AG10803 (cell line): ENCODE measurements at places on chromosomes 11 and 22.
A peak's percentile ranks its signal among the peaks of the same experiment; 100 is the strongest.

GRCh38 chr11:68741463-68741862, 9.9 kb downstream of the TESMIN start:
- DNase-seq: peak; percentile 13

GRCh38 chr11:8028766-8029165, 41.6 kb downstream of the EIF3F start:
- DNase-seq: no peak

DNA sequence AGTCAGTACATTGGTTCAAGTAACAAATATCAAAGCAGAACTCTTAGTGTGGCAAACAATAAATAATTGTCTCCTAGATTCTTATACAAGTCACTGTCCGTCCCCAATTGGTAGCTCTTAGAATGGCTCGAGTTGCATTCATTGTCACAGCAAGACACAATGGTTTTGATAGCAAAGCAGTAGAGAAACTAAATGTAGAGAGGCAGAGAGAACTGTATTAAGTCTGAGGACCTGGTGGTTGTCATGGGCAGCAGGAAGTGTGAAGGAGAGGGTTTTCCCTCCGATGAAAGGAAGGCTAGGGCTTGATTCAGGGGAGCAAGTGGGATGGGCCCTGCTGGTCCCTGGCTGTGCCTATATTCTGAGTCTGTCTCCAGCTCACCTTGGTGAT, 36.6 kb downstream of the RCOR2 start:
- no peak for DNase-seq

DNA sequence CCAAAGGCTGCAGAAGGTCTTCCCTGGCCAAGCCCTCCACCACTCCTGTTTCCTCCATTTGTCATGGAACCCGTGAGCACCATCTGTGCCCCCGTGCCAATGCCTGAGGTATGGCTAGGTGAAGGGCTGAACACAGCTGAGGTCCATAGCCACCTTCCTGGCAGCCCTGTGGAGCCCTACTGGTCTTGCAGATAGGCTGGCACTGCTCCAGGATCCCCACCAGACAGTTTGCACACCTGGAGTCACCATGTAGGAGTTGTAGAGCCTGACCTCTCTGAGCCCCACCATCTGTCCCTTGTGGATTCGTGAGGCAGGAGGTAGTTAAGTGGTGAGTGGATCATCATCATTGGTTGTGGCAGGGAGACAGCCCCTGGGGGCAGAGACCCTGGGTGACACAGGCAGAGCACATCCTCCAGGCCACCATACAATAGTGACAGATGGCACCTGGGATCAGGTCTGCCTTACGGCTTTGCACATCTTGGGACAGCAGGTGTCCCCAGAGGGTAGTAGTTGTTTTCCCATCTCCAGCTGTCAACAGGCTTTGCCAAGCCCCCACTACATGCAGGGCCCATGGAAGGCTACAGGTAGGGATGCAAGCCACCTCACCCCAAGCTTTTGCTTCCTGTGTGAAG, 52.5 kb upstream of the SUSD2 start:
- no peak for DNase-seq

DNA sequence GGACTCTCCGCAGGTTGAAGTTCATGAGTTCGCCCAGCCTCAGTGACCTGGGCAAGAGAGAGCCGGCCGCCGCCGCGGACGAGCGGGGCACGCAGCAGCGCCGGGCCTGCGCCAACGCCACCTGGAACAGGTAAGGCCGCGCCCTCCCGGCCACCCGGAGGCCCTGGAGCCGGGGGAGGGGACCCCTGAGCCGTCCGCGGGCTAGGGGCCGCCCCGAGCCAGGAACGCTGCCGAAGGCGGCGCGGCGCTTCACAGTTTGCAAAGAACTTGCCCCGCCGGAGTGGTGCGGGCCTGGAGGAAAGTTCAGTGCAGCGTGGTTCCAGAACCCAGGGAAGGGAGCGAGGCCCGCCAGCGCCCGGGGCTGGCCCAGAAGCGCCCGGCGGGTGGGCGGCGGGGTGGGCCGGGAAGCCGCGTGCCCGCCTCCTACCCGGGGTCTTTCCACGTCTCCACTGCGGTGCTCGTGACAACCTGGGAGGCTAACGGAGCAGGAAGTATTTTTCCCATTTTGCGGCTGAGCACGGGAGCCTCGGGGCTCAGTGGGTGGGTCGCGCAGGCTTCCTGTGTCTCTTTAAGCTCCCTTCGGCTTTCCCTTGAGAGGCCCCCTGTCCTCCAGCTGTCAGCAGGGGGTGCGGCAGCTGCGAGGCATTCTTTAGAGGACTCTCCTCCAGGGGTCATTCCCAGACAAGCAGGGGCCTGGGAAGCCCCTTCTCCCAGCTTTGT, 635 bp downstream of the PRR5 start:
- peak; percentile 25 for DNase-seq

DNA sequence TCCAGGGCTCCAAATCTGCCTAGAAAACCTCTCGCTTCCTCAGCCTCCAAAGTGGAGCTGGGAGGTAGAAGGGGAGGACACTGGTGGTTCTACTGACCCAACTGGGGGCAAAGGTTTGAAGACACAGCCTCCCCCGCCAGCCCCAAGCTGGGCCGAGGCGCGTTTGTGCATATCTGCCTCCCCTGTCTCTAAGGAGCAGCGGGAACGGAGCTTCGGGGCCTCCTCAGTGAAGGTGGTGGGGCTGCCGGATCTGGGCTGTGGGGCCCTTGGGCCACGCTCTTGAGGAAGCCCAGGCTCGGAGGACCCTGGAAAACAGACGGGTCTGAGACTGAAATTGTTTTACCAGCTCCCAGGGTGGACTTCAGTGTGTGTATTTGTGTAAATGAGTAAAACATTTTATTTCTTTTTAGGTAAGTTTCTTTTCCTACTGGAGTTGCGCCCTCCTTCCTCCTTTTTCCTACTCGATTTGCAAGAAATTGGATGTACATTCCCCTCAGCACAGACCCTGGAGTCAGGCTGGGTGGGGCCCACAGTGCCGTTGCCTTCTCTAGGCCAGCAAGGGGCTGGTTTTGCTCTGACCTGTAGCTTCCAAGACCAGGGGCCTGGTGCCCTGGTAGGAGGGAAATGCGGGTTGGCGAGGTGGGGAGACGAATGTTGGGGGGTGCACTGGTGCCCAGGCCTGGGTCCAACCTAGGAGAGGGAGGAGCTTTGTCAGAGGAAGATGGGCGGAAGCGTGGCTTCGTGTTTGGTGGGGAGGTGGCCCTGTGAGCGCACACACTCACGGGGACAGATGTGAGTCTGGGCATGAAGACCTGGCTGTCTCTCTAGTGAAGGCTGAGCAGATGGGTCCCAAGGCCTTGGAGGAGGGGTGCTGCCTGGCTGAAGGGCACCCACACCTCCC, 50.6 kb downstream of the ST14 start:
- DNase-seq: no peak

GRCh38 chr11:26950260-26950719, 43.6 kb upstream of the FIBIN start:
- DNase-seq: peak; percentile 92

- no peak for DNase-seq
Observed at GRCh38 chr11:112024178-112024772, 933 bp upstream of the DLAT start.

DNA sequence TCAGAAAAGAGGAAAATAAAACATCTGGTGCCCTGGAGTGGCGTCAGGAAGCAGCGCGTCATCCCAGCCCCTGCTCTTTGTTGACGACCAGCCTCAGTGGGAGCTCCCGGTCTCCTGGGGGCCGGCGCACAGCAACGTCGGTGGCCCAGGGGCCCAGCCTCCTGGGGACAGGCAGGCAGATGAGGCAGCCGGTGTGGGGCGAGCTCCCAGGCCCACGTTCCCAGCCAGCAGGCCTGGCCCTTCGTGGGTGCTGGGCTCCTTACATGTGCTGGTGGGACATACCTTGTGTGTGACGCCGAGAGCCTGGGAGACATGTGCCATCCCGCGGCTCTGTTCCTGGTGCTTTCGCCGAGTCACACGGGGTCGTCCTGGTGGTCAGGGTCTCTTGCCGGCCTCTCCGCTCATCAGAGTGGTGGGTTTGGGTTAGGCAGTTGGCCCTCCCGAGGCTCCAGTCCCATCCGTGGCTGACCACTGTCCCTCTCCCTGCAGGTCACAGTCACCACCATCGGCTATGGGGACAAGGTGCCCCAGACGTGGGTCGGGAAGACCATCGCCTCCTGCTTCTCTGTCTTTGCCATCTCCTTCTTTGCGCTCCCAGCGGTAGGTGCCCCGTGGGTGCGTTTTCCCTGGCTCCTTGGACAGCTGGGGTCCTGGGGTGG, 116.7 kb downstream of the KCNQ1OT1 start:
- DNase-seq: no peak

- DNase-seq: no peak
Observed at GRCh38 chr22:18085188-18085587, 7.4 kb downstream of the PEX26 start.

GRCh38 chr11:82987997-82988396, 83.7 kb downstream of the RAB30 start:
- no peak for DNase-seq

GRCh38 chr11:119322360-119322739, 5.4 kb upstream of the MCAM start:
- no peak for DNase-seq

GRCh38 chr11:71927820-71928736, at the start of gene XNDC1N:
TSS of gene XNDC1N (minus strand) at chr11:71928594. CDS start at chr11:71923353, 5,241 bp downstream.
- DNase-seq: no peak

DNA sequence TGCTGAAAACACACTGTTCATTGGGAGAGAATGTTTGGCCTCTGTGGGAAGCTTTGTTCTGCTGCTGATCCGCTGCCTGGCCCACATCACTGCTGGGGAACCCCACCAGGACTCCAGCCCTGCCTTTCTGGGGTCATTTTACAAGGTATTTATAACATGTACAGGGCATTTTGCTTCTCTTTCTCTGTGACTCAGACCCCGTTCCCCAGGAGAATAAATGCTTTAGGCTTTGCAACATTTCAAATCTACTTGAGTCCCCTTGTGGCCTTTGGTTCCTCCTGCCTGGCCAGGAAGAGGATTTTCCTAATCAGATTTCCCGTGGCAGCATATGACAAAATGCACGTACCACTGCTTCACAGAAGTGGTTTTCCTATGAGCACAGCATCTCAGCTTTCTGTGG, 43.0 kb downstream of the BTG4 start:
- peak; percentile 21 for DNase-seq

- DNase-seq: peak; percentile 41
Observed at GRCh38 chr11:7538466-7539454, 25.0 kb downstream of the PPFIBP2 start.

DNA sequence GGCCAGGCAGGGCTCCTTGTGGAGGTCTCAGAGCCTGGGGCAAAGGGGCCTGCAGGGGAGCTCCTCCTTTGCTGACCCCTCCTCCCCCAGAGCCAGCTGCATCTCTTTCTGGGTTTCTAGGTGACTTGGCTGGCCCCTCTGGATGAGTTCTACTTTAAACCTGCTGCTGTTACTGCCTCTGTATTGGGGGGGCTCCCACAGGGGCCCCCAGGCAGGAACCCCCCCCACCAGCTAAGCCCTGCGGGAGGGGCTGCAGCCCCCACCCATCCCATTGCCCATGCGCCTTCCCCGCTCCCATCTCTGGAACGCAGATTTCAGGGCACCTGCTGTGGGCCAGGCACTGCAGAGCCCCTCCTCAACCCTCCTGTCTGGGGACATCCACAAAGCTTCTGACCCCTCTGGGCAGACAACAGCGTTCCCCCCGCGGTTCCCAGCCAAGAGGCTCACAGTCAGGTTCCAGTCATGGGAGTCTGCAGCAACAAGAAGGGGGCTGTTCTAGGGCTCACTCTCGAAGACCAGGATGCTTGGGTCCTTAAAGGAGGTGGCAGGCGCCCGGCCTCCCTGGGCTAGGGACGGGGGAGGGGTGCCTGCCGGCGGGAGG, 815 bp upstream of the PLCB3 start:
- no peak for DNase-seq

- no peak for DNase-seq
Observed at GRCh38 chr11:116955548-116955947, 118.1 kb upstream of the APOA1 start.

DNA sequence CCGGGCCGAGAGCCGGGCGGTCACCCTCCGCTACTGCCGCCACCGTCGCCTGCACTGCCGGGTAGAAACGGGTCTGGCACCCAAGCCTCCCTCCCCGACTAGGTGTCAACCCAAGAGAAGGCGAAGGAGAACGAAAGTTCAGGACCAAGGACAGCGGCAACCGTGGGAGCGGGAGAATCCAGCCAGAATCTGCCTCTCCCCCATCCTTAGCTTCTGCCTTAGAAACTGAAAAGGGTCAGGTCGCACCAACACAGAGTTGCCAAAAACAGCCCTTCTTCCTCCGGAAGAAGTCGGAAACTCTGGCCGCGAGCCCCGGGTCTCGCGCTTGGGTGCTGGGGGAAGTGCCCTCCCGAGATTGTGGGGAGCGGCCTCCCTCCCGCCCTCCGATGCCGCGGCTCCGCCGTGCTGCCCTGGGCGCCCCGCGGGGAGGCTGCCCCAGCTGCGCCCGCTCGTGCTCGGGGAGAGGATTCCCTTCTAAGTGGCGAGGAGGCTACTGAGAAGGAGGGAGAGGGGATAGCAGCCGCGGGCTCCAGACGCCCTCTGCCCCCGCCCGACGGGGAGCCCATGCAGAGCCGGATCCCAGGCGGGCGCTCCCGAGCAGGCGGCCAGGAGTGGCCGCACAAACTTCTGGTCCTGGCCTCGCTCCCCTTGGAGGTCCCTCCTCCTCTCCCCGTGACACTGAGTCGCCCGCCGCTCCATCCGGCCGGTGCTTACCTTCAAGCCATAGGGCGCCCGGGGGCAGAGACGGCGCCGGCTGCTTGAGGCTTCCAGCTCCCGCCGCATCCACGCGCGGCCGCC, 637 bp downstream of the DRD2 start:
- peak; percentile 59 for DNase-seq

- DNase-seq: peak; percentile 40
Observed at GRCh38 chr22:40525250-40525884, 111.2 kb downstream of the MRTFA start.

DNA sequence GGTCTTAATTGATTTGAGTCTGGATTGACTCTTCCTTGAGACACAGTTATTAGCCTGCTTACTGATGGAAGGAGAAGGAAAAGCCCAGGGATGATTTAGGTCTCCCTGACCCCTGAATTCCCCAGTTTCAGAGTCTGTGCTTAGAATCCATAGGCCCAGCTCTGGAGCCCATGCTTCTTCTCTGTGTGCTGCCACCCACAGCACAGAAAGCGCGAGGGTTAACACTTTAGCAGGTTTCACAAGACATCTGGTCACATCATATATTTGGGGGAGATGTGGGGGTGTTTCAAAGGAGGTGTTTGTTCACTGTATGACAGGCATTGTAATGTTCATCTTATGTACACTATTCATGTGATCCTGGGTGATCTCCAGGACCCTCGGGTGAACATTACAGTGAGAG, 107.0 kb downstream of the PPP6R3 start:
- no peak for DNase-seq

GRCh38 chr11:113373981-113374560, 13.5 kb upstream of the ANKK1 start:
- no peak for DNase-seq

GRCh38 chr11:40294741-40295140, 1164.7 kb downstream of the LRRC4C start:
- no peak for DNase-seq

GRCh38 chr11:63610604-63611394, 3.4 kb downstream of the PLAAT3 start:
- no peak for DNase-seq

GRCh38 chr11:66617155-66617834, 865 bp downstream of the RBM14 start:
- DNase-seq: peak; percentile 60

DNA sequence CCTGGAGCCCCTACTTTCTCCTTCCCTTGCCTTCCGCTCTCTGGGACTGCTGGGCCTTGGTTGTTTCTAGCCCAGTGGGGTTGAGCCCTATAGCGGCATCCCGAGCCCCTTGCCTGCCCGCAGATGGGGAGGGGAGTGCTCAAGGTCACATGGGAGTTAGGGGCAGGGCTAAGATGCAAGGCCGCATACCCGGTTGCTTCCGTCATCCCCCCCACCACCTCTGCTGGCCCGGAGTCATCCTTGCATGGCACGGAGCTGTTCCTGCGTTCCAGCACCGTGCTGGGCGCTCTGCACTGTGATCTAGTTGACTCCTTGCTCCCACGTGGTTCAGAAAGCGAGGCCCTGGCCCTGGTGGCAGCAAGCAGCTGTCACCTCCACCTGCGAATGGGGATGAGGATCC, 18.0 kb downstream of the FLRT1 start:
- DNase-seq: no peak
